ENCODE measurements at places on chromosomes 2 and 18.

DNA sequence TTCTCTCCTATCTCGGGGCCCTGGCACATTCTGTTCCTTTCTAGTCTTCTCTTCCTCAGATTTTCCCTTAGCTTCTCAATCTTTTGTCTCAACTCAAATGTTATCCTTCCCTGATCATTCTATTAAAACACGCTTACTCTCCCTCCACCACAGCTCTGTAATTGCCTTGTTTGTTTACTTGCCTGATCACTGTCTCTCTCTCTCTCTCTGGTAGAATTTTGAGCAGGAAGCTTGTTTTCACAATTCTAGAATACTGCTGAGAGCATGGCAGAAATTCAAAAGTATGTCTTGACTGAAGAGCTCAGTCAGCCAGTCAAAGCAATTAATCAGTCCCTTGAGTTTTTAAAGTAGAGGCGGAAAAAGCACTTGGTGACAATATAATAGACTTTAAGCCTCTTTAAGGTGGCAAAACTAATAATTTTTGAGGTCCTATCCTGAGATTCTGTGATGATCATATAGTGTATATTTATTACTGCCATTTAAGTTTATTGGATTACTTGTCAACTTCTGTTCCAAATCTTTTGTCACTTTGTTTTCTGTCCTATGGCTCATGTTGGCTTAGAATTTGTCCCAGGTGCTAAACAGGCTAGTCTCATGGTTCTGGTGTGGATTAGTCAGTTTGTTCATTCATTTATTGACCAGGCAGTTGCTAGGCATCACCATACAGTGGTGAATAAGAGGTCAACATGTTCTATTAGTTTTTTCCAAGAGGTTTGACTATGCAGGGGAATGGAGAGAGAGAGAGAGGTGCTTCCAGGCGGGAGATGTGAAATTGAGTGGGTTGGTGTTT lies 2.3 kb downstream of the PSMD1 start:
- DNase-seq: no peak

DNA sequence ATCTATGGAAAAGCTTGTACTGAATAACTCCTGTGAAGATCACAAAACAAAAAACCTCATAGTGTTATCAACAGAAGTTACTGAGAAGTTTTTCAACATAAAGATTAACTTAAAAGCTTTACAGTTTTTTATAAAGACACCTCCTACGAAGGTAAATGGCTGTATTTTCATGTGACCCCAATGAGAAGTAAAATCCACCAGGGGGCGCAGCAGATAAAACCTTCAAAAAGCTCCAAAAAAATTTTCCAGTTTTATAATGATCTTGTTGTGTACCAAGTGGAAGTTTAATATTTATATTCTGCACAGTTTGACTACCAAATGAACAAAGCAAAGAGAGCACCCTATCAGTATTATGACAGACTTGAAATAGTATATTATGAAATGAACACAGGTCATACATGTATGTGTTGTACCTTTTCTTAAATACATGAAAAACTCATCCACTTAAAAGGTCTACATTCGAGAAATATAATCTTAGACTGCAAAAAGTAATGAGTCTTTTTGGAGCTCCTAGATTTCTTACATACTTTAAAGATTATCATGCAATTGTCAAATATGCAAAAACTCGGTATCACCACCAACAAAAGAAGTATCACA lies 38.5 kb downstream of the PNO1 start:
- DNase-seq: no peak

DNA sequence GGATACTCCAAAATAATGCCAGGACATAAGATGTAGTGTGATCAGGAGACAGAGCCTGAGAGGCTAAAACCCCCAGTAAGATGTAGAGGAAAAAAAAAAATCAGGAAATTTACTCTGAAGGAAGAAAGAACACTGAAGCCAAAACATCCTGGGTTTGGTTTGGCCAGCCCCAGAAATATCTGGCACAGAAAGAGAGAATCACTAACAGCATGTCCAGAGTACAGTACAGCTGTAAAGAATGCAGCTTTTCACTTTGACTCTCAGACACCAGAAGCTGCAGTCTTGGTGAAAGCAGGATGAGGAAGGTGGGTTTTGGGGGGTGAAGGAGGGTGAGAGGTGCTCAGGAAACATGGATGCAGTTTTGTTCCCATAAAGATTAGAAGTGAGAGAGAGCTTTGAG lies 1577.7 kb upstream of the ACVR2A start:
- DNase-seq: no peak

- DNase-seq: no peak
These were observed 10.3 kb upstream of the HOXD1 start for GRCh38 chr2:176178038-176178756.

DNA sequence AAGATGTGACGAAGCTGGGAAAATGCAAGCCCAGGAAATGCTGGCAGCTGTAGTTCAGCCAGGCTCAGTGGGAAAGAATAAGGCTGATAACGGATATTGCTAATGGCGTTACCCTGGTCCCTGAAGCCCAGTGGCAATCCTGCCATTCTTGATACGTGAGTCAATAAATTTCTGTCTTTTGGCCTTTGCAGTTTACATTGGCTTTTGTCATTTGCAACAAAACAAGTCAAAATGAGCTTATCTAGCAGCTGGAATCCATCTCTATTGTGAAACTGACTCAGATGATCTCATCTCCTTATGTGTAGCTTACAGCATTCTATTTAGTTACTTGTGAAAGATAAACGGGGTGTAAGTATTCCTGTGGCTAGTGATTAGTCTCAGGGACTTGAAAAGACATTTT lies 43.8 kb downstream of the ARL6IP6 start:
- DNase-seq: no peak

DNA sequence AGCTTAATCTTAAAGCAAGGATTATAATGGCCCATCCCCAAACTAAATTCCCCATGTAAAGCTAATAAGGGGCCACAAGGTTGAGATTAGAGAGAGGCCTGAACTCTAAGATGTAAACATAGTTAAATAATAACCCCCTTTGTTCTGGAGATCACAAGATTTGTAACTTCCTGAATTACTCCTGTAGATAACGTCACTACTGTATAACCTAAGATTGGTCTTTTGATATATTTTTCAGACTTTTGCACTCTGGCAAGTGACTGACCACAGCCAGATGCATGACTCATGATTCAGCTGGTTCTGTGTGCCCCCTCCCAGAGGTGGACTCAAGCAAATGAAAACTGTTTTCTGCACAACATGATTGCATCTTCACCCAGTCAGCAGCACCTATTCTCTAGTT lies 686.0 kb upstream of the DDX18 start:
- DNase-seq: peak; percentile 83

All from COLO829 (cell line).